ENCODE measurements at places on chromosomes 12 and 14. TPM values are rescaled to one million over a fixed set of nuclear protein-coding genes. Genes with fewer than 3 reads are reported as not detected.
A peak's percentile ranks its signal among the peaks of the same experiment; 100 is the strongest.

GRCh38 chr14:100762901-100763300 is 36.2 kb downstream of the DLK1 start:
- DNase-seq = no peak

Gene GPRC5A
- 206 TPM for total RNA-seq

- no peak for DNase-seq
Measured at GRCh38 chr12:12432364-12432763, 75.5 kb downstream of the BORCS5 start.

GRCh38 chr12:118958520-118958919 is 22.8 kb upstream of the SRRM4 start:
- DNase-seq = no peak

DNA sequence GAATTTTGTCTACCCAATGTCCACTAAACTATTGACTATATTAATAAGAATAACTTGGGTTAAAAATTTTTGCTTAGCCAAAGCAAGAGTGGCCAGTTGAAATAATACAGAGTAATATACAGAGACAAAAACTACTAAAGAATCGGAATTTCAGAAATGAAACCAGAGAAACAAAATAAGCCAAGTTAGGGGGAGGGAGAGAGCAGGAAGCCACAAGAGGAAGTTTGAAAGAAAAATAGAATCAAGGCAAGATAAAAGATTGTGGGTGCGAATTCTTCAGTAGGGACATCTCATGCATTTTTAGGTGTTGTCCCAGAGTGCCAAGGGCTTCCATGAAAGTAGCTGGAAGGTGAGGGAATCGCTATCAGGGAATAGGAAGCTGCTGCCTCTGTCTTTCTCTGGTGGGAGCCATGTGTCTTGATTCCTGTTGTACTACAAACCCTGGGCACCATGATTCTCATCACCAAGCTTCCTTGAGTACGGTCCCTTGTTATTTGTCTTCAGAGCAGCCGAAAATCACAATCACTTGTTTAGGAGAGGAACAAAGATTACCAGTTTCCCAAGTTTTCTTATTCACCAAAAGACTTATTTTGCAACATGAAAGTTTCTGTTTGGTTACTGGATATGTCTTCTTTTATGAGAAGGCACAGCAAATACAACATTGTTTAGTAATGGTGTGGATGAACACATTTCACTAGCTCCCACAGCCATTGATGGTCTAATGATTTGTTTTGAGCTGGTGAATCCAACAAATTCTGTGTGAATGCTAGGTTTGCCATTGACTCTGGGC is 16.7 kb downstream of the NEUROD4 start:
- DNase-seq = no peak

DNA sequence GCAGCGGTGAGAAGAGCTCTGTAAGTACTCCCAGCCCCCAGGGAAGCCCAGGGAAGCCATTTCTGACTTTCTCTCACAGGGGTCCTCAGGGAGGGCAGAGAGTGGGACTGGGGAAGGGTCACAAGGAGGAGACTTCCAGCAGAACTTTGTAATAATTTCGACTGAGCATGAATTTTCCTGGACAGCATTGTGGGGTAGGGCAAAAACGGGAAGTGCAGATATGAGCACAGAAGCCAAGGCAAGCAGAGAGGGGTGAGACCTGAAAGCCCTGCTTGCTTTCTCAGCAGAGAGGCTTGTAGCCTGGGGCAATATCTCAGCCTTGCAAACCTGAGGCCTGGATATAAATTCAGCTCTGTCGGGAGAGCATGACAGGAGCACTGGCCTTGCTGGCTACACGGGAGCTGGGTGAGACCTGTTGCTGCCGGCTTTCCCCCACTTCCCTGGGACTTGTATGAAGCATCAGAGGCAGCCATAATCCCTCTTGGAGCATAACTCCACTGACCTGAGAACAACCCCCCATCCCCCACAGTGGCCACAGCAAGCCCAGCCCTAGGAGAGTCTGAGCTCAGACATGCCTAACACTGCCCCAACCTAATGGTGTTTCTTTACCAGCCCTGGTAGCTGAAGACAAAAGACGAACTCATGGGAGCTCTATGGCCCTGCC is 9.8 kb upstream of the IQSEC3 start:
- DNase-seq = no peak

Gene PGF
- 2.9 TPM for total RNA-seq

- DNase-seq = no peak
Measured at GRCh38 chr12:122844366-122844971, 9.2 kb downstream of the HIP1R start.

Gene SLC22A17
- total RNA-seq = 8.0 TPM

GRCh38 chr12:54189198-54189539 is 384 bp upstream of the SMUG1 start:
- DNase-seq = no peak

Gene TMEM260
- 17.9 TPM for total RNA-seq

- DNase-seq = peak; percentile 38
Measured at GRCh38 chr12:49068879-49069506, 786 bp downstream of the RHEBL1 start.

GRCh38 chr12:119179335-119180021 is 747 bp downstream of the HSPB8 start:
- no peak for DNase-seq

DNA sequence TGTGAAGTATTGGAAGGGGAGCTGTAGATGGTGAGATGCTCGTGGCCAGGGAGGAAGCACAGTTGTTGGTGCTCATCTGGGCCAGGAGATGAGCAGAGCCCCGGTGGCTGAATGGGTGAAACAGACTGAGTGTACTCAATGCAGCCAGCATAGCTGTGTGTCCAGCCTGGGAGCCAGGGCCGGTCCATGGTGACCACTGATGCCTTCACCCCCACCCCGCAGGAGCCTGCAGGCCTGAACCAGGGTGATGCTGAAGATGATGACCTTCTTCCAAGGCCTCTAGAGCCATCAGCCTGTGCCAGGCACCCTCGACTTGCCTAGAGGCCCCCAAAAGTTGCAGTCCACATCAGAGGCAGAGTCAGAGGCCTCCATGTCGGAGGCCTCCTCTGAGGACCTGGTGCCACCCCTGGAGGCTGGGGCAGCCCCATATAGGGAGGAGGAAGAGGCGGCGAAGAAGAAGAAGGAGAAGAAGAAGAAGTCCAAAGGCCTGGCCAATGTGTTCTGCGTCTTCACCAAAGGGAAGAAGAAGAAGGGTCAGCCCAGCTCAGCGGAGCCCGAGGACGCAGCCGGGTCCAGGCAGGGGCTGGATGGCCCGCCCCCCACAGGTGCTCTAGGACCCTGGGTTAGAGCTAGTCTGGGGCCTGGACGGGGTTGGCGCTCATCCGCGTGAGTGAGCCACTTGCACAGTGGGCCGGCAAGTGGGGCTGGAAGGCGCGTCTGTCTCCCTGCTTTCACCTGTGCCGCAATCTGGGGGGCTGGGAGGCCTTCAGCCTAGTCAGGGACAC is 3.0 kb downstream of the TNFAIP2 start:
- DNase-seq = no peak

DNA sequence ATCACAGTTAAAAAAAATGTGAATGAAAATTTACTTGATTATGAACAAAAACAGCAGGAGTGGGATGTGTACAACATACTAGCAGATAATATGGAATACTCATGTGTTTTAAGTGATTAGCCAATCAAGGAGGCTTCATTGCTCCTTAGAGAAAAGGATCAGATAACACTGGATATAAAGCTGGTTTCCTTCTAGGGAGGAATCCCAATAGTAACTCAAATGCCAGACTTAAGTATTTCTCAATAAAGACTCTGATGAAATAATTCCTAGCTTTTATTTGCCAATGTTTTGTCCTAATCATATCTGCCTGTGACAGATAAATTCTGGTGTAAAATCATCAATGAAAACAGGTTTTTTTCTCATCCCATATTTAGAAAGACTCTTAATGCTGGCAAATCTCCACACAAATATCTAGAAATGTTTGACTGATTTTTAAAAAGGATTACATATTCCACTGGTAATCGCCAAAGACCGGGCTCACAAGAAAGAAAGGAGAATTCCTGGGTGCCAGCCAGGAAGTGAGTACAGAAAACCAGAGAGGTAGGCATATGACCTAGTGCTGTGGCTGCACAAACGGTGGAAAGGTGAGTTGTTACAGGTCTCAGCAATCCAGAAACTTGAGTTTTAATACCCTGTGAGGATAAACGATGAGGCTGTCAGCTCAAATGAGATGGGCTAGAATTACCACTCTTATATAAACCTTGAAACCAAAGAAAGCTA is 108.6 kb upstream of the TTC7B start:
- DNase-seq = no peak

Gene PLEK2
- total RNA-seq = 41.7 TPM

Gene PCED1B
- total RNA-seq = 1.0 TPM

Gene ZNF385A
- total RNA-seq = 4.0 TPM

- no peak for DNase-seq
Measured at GRCh38 chr12:18486036-18486435, 224.7 kb downstream of the PIK3C2G start.

Gene BAG5
- total RNA-seq = 29.9 TPM

Gene SELPLG
- total RNA-seq = 5.1 TPM

DNA sequence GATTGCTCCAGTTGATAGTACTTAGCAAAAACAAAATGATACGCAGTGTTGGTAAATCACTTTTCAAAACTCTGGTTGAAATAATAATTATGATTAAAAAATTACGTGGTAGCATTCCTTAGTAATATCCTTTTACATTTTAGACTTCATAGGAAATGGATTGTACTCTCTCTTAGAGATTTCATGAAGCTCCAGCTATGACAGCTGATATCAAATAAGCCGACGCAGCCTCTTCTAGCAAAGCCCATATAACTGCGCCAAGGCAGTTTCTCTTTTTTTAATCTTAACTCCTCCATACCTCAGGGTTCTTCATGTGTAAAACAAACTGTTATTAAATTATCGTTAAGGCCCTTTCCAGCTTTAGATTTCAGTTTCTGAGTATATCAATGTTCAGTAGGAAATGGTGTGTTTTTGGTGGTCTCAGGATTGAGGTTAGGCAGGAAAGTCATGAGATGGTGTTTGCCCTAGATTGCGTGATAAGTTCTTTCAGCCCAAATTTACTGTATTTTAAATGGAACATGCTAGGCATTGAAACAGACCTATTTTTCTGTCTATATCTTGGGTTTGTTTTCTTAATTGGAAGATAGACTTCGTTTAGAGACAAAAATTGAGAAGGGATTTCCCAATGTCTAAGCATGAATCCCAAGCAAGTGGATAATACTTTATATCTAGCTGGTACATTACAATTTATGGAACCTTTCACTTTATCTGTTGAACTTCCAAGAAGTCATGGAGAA is 902 bp upstream of the CFL2 start:
- no peak for DNase-seq

DNA sequence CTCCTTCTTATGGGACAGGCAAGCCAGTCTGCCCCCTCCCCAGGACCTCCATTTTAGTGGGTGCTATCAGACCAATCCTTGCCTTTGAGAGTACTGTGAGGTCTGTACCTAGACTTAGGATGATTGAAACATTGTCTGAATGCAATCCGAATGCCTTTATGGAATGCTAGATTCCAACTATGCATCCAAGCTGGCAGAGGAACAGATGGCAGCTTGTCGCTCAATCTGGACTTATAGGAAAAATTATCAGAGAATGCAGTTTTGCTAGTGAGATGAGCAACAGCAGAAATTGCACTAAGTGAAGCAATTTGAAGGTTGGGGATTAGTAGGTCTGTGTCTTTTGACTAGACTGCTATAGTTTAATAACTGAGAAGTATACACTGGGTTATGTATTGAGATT is 109.1 kb downstream of the DYRK2 start:
- DNase-seq = no peak

DNA sequence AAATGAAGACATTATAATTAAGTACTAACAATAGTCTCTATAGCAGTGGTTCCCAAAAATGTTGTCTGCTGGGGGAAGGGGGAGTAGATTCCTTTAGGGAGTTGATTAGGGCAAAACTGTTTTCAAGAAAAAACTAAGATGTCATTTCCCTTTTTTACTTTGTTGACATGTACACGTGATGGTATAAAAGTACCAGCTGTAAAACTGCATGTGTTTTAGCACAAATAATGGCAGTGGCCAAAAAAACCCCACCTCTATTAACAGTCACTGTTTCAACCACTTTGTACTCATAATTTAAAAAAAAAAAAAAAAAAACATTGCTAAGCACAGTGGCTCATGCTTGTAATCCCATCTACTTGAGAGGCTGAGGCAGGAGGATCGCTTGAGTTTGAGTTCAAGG is 61.7 kb downstream of the PPP1R12A start:
- no peak for DNase-seq

- no peak for DNase-seq
Measured at GRCh38 chr12:62268956-62269355, 8.8 kb downstream of the USP15 start.

GRCh38 chr14:103480595-103480994 is 42.0 kb downstream of the CKB start:
- no peak for DNase-seq

Gene KIF26A
- total RNA-seq = 5.8 TPM

GRCh38 chr14:20400965-20401593 is 12.2 kb downstream of the TEP1 start:
- no peak for DNase-seq

DNA sequence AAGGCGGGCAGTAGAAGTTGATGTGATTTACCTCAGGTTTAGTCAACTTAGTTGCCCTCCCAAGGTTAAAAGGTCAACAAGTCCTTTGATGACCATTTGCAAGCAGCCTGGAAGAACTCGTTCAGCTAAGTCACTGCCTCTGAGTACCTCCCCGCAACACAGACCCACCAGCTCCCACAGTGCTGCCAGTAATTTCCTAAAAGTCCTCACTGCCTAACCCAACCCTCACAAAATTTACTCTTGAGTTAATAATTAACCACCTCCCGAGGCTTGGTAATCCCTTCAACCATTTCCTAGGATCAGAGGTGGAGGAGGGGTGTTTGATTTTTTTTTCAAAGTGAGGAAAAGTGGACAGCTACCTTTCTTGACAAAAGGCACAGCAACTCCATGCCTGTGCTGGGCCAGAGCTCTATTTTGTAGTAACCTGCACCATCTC is 55.8 kb downstream of the MAP3K9 start:
- DNase-seq = no peak

Data from left colon (tissue), 2 donors.